ENCODE measurements at places on chromosomes 2 and 18.

- no peak for DNase-seq
Measured at GRCh38 chr2:46534589-46534988, 55.2 kb downstream of the TMEM247 start.

GRCh38 chr2:163944347-163944737 lies 208.5 kb upstream of the FIGN start:
- no peak for DNase-seq

DNA sequence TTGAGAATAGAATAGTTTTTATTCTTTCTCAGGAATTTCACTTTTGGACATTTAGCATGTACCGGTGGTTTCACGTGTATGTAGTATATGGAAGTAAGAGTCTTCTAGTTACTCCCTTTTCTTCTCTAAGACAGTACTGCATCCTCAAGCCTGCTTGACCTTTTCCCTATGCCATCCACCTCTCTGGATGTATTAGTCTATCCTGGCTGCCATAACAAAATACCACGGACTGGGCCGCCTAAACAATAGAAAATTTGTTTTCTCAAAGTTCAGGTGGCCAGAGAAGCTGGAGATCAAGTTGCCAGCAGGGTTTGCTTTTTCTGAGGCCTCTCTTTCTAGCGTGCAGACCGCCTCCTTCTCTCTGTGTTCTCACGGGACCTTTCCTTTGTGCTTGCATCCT lies 1.3 kb upstream of the CMPK2 start:
- no peak for DNase-seq

DNA sequence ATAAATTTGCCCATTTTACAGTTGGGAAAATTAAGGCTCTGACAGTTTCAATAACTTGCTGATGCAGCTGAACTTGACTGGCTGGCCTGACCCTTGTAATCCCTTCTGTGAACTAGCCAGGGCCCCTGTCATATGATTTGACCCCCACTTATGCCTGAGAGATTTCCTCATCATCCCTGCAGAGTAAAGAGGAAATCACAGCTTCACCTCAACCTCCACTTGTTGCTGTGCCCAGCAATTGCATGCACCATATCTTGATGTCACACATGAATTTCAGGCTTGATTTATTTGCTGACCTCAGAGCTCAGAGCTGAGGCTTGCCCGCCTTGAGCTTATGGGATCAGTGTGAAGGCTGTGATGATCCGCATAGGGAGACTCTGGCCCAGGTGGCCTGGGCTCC lies 108.1 kb downstream of the ACOXL start:
- no peak for DNase-seq

GRCh38 chr2:75146606-75147332 lies 52.6 kb downstream of the TACR1 start:
- DNase-seq: peak; percentile 29
